ENCODE measurements at places on chromosomes 6 and 20.

- DNase-seq = no peak
Measured at GRCh38 chr6:63467247-63467954, 104.9 kb upstream of the LOC128125822 start.

DNA sequence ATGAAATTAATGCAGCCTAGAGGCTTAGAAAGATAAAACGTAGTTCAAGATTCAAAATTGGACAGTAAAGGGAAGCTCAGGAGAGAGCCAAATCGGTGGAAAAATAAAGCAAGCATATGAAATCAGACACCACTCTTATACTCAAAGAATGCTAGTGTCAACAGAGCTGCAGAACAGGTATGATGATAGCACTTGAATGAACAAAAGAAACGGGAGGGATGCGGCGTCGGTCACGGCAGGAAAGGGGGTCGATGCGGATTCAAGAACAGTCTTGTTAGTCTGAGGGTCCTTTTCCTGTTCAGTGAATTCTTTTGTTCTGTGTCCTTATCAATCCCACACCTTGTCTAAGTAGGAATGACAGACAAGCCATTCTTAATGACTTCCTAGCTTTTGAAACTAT is 114.4 kb downstream of the FOXC1 start:
- DNase-seq = no peak

GRCh38 chr6:157898169-157898568 is 75.1 kb downstream of the SNX9 start:
- DNase-seq = no peak

GRCh38 chr6:80548532-80548931 is 442.1 kb downstream of the BCKDHB start:
- no peak for DNase-seq

DNA sequence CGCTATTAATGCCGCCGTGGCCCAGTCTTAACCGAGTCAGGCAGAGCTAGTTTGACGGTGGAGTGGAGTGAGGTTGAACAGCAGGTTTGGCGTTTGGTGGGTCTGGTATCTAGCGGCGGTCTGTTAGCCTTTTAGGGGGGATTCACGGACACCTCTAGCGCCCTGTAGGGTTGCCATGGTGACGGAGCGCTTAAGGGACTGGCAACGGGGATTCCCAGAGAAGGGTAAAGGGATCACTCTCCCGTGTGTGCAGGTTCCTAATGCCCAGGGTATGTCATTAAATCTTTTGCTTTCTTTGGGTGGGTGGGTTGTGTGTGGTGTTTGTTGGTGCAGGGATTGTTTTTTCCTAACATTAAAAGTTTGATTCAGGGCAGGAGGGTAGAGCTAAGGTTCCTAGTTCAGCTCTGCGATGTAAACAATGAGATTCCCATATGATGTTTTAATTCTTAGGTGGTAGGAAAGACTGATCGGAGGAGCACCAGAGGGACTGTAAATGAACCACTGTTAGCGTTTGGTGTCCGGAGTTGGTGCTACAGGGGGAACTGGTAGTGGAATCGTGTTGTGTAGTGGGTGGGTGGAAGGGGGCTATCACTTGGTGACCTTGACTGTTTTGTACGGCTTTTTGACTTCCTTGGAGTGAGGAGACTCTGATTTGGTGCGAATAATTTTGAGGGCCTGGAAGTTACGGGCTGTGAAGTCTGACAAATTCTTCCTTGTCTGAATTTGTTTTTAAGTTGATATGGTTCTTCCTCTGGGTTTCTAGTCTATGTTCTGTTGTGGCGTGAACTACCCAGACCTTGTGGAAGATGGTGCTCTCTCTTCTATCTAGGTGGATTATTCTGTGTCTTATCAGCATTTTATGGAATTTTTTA is 5.0 kb downstream of the BRD2 start:
- no peak for DNase-seq

DNA sequence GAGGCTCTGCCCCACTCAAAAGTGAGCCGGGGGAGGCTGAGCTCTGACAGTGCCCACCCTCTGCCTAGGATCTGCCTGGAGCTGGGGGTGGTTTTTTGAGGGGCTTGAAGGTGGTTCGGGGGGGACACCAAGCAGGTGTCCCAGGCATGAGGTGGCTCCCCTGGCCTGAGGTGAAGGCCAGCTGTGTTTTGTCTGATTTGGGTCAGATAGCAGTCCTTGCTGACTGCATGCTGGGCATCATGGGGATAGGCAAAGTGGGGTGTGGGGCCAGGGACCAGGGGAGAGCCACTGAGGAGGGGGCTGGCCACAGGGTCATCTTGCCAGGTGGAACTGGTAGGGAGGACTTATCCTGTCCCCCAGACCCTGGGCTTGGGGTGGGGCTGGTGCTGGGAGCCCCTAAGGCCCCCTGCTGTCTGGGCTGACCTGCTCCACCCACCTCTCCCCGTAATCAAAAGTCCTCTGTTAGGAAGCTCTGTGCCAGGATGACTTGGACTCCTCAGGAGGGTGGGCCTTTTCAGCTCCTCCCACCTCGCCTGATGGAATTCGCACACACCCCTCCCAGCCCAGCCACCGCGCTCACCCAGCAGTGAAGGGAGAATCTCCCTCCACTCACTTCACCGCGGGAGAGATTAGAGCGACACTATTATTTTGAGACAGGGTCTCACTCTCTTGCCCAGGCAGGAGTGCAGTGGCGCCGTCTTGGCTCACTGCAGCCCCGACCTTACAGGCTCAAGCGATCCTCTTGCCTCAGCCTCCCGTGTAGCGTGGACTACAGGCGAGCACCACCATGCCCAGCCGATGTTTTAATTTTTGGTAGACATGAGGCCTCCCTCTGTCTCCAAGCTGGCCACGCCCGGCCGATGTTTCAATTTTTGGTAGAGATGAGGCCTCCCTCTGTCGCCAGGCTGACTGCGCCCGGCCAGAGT is 1.5 kb upstream of the COL9A3 start:
- peak; percentile 99 for DNase-seq

DNA sequence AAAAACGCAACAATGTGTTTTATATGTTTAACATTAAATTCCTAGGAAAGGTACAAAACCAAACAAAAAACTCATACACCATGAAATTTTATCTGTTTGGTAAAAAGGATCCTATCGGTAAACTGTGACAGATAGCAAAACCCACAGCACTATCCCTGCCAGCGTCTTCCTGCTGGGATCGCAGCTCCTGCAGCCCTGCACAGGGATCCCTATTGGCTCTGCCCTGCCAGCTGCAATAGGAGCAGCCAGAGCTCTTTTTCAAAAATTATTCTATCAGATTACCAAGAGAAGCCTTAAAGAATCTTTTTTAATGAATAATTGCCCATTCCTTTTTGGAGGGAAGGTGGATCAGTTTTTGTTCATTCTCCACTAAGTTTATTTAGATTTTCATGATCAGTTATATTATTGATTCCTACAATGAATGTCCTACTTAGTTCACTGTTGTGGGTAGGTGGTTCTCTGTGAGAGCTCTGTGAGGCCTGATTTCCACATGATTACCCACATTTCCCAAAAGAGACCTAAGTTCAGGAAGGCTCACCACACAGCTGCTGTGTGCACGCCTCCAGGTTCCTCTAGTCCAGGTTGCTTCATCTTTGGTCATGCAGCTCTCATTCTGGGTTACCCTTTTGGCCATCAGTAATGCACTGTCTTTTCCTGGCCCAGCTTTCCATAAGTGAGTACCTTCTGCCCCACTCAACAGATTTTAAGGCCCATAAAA is 293.8 kb downstream of the FRK start:
- no peak for DNase-seq

GRCh38 chr6:8325743-8326142 is 109.6 kb downstream of the SLC35B3 start:
- DNase-seq = no peak

- no peak for DNase-seq
Measured at GRCh38 chr20:4780245-4780644, 58.5 kb downstream of the PRND start.

DNA sequence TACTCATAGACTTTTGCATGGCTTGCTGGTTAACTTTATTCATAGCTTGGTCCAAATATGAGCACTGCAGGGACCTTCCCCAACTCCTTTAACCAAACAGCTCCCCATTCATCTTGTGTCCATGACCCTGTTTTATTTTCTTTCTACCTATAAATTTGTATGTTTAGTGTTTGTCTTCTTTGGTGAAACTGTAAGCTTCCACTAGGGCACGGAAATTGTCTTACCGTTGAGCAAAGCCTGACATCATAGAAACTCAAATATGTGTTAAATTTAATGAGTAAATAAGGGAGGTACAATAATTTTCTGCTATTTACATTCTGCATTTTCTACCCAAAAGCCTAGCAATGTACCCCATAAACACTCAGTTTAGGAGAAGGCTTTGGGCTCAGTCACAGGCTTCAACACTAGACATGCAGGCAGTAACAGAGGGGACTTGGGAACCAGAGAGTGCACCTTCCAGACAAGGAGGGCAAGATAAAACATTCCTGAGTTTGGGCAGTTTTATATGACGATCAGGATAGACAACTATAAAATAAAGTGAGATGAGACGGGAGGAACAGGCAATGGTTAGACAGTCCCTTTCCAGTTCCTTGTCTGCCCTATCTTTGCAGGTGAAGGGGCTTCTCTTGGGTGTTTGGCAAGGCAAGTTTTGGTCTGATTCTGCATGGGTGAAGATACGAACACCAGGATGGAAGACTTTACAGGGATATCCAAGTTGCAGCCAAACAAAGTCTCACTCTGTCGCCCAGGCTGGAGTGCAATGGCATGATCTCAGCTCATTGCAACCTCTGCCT is 46.2 kb upstream of the ZNF217 start:
- no peak for DNase-seq

GRCh38 chr20:4813076-4813862 is 91.6 kb downstream of the PRND start:
- DNase-seq = no peak

GRCh38 chr20:61054411-61054810 is 197.7 kb upstream of the CDH4 start:
- no peak for DNase-seq

- DNase-seq = no peak
Measured at GRCh38 chr6:81130969-81131368, 621.5 kb downstream of the TENT5A start.

GRCh38 chr6:137171824-137172733 is 1.4 kb downstream of the IL22RA2 start:
- no peak for DNase-seq

DNA sequence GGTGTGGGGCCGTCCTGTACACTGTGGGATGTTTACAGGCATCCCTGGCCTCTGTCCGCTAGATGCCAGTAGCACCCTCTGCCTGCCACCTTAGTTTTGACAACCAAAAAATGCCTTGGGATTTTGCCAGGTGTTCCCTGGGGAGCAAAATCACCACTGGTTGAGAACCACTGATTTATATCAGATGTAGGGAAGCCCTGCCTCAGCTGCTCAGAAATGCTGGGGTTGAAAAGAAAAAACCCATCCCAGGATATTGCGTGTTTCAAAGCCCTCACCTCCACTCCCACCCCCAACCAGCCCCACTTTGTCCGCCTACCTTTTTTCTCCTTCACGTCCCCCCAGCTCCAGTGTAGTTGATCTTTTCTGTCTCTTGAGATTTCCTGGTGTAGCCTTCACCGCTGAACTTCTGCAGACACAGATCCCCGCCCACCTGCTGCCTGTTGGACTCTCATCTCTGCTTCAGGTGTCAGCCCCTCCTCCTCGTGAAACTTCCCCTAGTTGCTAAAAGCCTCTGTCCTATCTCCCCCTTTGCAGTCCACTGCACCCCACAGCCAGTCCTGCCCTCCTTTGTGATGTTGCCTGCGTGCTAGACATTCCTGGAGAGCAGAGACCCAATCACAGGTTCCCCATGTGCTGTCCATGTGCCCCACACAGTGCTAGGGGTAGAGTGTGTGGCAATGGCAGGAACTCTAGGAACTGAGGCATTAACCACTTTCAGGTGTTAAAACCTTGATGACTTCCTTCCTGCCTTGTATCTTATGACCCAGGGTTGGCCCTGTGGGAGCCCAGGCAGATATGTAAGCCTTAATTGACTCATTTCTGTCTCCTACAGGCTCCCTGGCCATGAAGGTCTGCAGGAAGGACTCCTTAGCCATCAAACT is 98.9 kb downstream of the TBC1D7 start:
- peak; percentile 32 for DNase-seq

DNA sequence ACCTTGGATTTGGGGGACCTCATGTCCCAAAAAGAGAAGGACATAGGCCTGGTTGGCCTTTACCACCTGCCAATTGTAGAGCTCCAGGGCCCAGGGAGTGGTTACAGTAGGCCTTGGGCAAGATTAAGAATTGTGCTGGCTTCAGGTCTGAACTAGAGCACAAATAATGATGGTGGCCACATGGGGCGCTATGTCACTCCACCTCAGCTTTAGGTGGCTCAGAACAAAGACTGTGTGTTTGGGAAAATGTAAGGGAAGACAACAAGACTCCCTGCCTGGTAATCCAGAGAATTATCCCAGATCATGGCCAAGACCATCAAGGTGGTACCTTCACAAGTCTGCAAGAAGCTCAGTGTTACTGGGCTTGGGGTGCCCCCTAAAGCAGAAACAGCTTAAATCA is 224.9 kb upstream of the OPRM1 start:
- DNase-seq = no peak

DNA sequence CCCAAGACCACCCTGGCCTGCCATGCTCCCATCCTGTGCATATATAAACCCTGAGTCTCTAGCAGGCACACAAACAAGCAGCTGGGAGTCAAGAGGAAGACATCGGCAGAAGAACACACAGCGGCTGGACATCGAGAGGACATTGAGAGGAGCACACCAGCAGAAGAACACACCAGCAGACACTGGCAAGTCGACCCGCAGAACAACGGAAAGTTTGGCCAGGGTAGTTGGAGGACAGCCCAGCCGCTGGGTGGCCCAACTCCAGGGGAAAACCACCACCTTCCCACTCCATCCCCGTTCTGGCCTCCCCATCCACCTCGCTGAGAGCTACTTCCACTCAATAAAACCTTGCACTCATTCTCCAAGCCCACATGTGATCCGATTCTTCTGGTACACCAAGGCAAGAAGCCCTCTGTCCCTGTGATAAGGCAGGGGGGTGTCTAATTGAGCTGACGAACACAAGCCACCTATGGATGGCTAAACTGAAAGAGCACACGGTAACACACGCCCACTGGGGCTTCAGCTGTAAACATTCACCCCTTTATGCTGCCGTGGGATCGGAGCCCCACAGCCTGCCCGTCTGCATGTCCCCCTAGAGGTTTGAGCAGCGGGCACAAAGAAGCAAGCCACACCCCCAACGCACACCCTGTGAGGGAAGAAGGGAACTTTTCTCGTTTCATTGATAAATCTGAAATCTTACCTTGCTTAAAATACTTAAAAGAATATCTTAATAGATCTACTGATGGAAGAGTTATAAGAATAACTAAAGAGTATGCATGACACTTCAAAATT is 13.8 kb downstream of the TMX4 start:
- DNase-seq = no peak

- DNase-seq = no peak
Measured at GRCh38 chr20:17568045-17568788, 1.7 kb upstream of the DSTN start.

GRCh38 chr6:41423002-41423401 is 87.6 kb downstream of the NCR2 start:
- DNase-seq = no peak

- DNase-seq = no peak
Measured at GRCh38 chr6:113920663-113921267, 50.2 kb downstream of the HDAC2 start.

GRCh38 chr20:56420940-56421688 is 9.1 kb downstream of the CASS4 start:
- no peak for DNase-seq

GRCh38 chr20:61662226-61662967 is 403.3 kb downstream of the TAF4 start:
- no peak for DNase-seq

- DNase-seq = no peak
Measured at GRCh38 chr6:103335412-103335811, 1524.3 kb downstream of the HACE1 start.

- DNase-seq = no peak
Measured at GRCh38 chr6:19465256-19465655, 371.9 kb upstream of the ID4 start.

Measured in 8988T (cell line).